ENCODE measurements at places on chromosomes 7 and 10. TPM values are rescaled to one million over a fixed set of nuclear protein-coding genes. Genes with fewer than 3 reads are reported as not detected.

DNA sequence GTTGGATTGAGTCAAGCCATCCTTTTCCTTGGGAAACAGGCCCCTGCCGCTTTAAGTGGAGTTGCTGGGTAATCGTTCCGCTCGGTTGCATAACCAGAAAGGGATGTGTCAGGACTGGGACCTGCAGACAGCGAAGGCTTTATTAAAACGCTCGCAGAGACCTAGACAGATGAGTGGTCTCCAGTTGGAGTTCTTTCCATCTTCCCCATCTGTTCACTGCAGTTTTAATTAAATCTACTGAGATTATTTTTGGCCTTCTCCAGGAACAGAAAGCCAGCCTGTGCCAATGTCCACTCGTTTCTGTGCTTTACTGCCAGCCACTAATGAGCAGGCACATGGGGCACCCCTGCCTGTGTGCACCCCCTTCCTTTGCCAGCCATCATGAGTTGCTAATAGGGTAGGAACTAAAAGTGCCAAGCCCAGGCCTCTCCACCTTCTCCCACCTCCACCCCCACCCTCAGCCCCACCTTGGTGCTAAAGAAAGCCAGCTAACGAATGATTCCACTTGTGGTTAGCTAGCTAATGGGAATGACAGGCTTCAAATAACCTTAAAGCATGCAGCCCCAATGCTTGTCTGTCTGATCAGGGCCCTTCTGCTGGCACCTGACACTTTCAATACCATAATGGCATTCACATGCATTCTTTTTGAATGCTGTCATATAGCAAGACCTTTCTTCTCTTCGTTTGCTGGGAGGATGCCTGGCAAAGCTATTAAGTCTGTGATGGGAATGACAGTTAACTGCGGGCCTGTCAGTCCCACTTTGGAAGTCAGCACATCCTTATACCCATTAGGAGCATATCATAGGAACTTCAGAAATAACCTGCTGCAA, 556.8 kb upstream of the GALNT17 start:
- H3K4me1 ChIP-seq: no peaks in the 10 kb centered on the region
- H3K4me3 ChIP-seq: no peak overlapping the region
- H3K27me3 ChIP-seq: no peaks in the 10 kb centered on the region
- no peaks in the 10 kb centered on the region for H3K36me3 ChIP-seq
- no peak for DNase-seq

DNA sequence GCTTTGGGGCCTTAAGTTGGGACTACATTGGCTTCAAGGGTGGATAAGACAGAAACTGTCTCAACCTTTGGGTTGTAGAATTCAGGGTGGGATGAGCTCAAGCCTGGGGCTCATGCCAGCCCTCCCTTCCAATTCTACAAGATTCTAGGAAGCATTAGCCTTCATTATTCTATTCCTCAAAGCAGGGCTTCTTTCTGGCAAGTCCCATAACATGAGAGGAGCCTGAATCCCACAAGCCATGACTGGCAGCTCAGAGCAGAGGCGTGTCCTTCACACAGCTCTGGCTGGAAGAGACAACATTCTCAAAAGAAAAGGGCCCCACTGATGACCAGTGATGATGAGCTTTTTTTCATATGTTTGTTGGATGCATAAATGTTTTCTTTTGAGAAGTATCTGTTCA, 187.6 kb downstream of the PLXNA4 start:
- H3K36me3 ChIP-seq: no peaks in the 10 kb centered on the region
- H3K27me3 ChIP-seq: no peaks in the 10 kb centered on the region
- DNase-seq: no peak
- H3K27ac ChIP-seq: no peak overlapping the region
- H3K4me1 ChIP-seq: no peaks in the 10 kb centered on the region

DNA sequence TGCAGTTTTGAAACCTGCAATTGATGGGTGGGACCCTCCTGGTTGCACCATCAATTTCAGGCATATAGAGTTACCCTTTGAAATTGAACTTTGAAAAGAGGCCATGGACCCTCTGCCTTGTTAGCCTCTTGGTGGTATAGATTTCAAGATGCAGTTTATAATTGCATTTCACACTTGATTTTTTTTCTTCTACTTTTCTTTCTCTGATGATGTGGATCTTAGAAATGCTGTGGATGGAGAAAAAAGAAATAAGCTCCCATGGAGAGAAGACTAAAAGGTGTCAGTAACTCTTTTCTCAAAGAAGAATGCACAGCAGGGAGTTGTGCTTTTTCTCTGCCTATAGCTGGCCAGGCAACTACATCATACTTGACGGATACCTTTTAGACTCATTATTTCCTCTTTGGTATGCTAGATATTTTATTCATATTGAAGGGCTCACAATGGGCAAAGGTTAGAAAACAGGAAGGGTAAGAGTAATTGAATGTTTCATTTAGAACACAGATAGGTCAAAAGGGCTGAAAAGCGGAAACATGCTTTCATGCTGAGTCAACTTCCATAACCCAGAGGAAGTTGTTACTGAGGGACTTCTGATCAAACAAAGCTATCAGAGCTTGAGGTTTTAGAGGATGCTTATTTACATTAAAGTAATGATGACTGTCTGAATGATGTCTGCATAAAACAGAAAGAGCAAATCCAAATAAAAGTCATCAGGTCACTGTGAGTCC, 773.2 kb upstream of the LRRN3 start:
- H3K4me1 ChIP-seq: no peaks in the 10 kb centered on the region
- H3K27ac ChIP-seq: no peak overlapping the region
- no peaks in the 10 kb centered on the region for H3K36me3 ChIP-seq
- no peak for DNase-seq
- no peak overlapping the region for H3K4me3 ChIP-seq

- no peaks in the 10 kb centered on the region for H3K4me1 ChIP-seq
- no peak overlapping the region for H3K4me3 ChIP-seq
- no peak overlapping the region for H3K27ac ChIP-seq
Measured at GRCh38 chr10:63593576-63593975, 72.4 kb downstream of the REEP3 start.

DNA sequence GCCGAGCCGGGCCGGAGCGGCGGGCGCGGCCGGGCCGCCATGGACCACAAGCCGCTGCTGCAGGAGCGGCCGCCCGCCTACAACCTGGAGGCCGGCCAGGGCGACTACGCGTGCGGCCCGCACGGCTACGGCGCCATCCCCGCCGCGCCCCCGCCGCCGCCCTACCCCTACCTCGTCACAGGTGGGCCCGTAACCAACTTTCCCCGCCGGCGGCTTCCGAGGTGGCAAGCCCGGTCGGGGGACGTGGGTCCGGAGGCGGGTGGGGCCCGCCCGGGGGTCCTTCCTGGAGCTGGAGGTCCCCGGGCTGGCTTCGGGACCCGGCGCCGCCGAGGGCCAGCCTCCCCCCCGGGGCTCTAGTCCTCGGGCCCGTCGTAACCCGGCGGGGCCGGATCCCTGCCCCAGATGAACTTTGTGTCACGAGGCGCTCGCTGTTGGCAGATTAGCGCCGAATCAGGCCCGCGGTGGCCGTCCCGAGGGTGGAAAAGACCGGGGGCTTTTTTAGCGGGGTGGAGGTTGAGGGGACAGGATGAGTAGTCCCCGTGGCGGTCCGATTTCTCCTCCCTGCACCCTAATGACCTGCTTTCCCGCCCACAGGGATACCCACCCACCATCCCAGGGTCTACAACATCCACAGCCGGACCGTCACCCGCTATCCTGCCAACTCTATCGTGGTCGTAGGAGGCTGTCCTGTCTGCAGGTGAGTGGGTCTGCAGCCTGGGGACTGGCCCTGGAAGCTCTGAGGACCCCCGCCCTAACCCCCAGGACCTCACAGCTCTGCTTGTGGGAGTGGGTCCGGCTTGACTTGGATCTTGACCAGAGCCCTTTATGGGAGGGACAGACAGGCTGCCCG, 496 bp downstream of the BRI3 start:
- no peaks in the 10 kb centered on the region for H3K36me3 ChIP-seq
- DNase-seq: no peak
- no peaks in the 10 kb centered on the region for H3K4me1 ChIP-seq
- peak overlapping the region; percentile 99 for H3K27ac ChIP-seq
- no peaks in the 10 kb centered on the region for H3K27me3 ChIP-seq
- H3K4me3 ChIP-seq: peak overlapping the region; percentile 90

- H3K27ac ChIP-seq: no peak overlapping the region
- H3K4me3 ChIP-seq: no peak overlapping the region
- DNase-seq: no peak
- no peaks in the 10 kb centered on the region for H3K27me3 ChIP-seq
- H3K36me3 ChIP-seq: no peaks in the 10 kb centered on the region
Measured at GRCh38 chr10:71909399-71910083, 54.7 kb upstream of the CHST3 start.

DNA sequence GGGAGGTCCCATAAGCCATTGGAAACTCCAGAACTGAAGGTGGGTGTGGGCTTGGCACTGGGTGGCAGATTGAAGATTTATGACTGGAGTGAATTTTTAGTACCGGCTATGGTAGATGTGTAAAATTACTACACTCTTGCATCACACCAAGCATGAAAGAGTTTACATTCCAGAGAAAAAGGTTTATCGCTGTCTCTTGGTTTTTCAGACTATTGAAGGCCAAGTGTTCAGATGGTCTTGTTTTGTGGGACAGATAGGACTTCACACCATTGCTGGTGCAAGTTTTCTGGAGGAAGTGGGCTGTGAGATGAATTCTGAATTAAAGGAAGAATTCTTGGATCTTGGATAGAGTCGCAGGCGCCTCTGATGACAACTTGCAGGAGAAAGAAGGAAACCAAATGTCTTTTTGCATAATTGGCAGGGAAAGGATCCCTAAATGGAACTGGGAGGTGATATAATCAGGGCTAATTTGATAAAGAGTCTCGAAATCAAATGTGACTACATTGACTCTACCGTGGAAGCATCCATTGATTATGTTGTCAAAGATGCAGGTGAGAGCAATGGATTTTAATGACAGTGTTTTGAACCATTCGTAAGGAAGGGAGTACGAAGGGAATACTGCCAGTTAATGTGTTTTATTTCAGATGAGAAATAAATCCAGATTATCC, 14.2 kb upstream of the NMT2 start:
- no peaks in the 10 kb centered on the region for H3K4me1 ChIP-seq
- H3K4me3 ChIP-seq: no peak overlapping the region
- no peaks in the 10 kb centered on the region for H3K27me3 ChIP-seq
- H3K27ac ChIP-seq: no peak overlapping the region

GRCh38 chr7:47040795-47041347, 541.0 kb downstream of the TNS3 start:
- no peaks in the 10 kb centered on the region for H3K36me3 ChIP-seq
- H3K4me3 ChIP-seq: no peak overlapping the region
- DNase-seq: no peak
- peak overlapping the region; percentile 50 for H3K27ac ChIP-seq
- no peaks in the 10 kb centered on the region for H3K4me1 ChIP-seq
- no peaks in the 10 kb centered on the region for H3K27me3 ChIP-seq

DNA sequence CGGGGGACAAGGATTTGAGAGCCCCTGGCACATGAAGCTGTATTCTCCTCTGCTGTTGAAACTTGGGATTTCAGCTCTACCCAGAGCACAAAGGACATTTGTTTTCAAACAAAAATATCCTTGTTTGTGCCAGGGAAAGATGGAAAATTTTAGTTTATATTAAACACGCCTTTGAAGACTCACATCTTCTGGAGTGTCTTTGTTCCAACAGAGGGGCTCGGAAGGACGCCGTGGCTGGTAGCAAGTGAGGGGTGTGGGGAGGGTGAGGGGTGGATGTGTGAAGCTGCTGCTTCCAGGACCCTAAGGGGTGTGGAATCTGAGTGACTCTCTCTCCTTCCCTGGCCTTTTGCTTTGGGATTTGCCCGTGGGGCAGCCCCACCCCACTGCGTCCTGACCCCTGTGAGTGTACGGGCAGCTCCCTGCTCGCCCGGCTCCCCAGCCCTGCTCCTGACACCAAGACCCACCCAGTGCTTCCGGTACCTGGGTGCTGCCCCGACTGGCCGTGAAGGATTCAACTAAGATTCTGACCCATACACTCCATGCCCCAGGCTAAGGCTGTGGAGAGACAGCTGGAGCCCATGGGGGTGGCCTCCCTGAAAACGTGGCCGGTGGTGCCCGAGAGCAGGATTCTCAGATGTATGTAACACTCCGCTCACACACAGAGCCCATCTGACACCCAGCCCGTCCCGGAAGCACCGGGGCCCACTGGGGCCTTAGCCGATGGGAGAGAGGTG, 59.6 kb downstream of the ZRANB1 start:
- H3K27me3 ChIP-seq: no peaks in the 10 kb centered on the region
- peaks cover 53% of the 10 kb centered on the region for H3K4me1 ChIP-seq
- no peak overlapping the region for H3K4me3 ChIP-seq
- DNase-seq: peak; percentile 59
- H3K36me3 ChIP-seq: peaks cover 44% of the 10 kb centered on the region
- H3K27ac ChIP-seq: peak overlapping the region; percentile 71

- H3K4me3 ChIP-seq: no peak overlapping the region
- no peaks in the 10 kb centered on the region for H3K27me3 ChIP-seq
- DNase-seq: peak; percentile 58
- H3K4me1 ChIP-seq: peaks cover 26% of the 10 kb centered on the region
- no peaks in the 10 kb centered on the region for H3K36me3 ChIP-seq
Measured at GRCh38 chr7:51121931-51122425, 194.6 kb downstream of the COBL start.

GRCh38 chr7:101428093-101428866, 65.6 kb downstream of the COL26A1 start:
- no peaks in the 10 kb centered on the region for H3K4me1 ChIP-seq

GRCh38 chr7:134632937-134633540, 13.6 kb upstream of the BPGM start:
- H3K4me3 ChIP-seq: no peak overlapping the region
- no peaks in the 10 kb centered on the region for H3K4me1 ChIP-seq
- no peak overlapping the region for H3K27ac ChIP-seq
- no peak for DNase-seq

- peak within 1 kb of the TSS; percentile 63 for H3K4me3 ChIP-seq
- H3K27me3 ChIP-seq: no peaks in the 10 kb centered on the region
- H3K36me3 ChIP-seq: no peaks in the 10 kb centered on the region
- H3K4me1 ChIP-seq: no peaks in the 10 kb centered on the region
- no peak for DNase-seq
- peak within 1 kb of the TSS; percentile 97 for H3K27ac ChIP-seq
Measured at GRCh38 chr10:11742009-11742778, at the start of gene ECHDC3. Gene ECHDC3, plus strand, starts transcription at chr10:11742382. Its CDS starts 195 bp downstream, at chr10:11742577.

- DNase-seq: no peak
- no peak overlapping the region for H3K4me3 ChIP-seq
- H3K27me3 ChIP-seq: no peaks in the 10 kb centered on the region
Measured at GRCh38 chr10:119325131-119325530, 117.8 kb downstream of the GRK5 start.

GRCh38 chr10:97571622-97572021, 957 bp upstream of the ANKRD2 start:
- no peak overlapping the region for H3K4me3 ChIP-seq
- H3K4me1 ChIP-seq: peaks cover 33% of the 10 kb centered on the region
- no peaks in the 10 kb centered on the region for H3K27me3 ChIP-seq
- no peak for DNase-seq
- H3K36me3 ChIP-seq: peaks cover 33% of the 10 kb centered on the region

- H3K36me3 ChIP-seq: no peaks in the 10 kb centered on the region
- H3K27me3 ChIP-seq: no peaks in the 10 kb centered on the region
- no peak overlapping the region for H3K4me3 ChIP-seq
- no peak overlapping the region for H3K27ac ChIP-seq
- no peaks in the 10 kb centered on the region for H3K4me1 ChIP-seq
Measured at GRCh38 chr10:71337219-71337701, 18.2 kb downstream of the SLC29A3 start.

GRCh38 chr10:103781329-103782061, 73.9 kb downstream of the SH3PXD2A start:
- no peak overlapping the region for H3K4me3 ChIP-seq
- H3K27ac ChIP-seq: no peak overlapping the region
- no peak for DNase-seq
- H3K36me3 ChIP-seq: no peaks in the 10 kb centered on the region

TMEM236 gene
- 0.41 TPM for total RNA-seq

OPALIN gene
- total RNA-seq: not detected

RAMP3 gene
- total RNA-seq: 77.2 TPM

LRRC18 gene
- not detected for total RNA-seq

NPSR1 gene
- not detected for total RNA-seq

CYP26C1 gene
- not detected for total RNA-seq

SLC26A3 gene
- not detected for total RNA-seq

LIPM gene
- 0.83 TPM for total RNA-seq

ZNF804B gene
- 0.20 TPM for total RNA-seq

CRYGN gene
- total RNA-seq: 0.90 TPM

SLC29A4 gene
- total RNA-seq: 3.7 TPM

SLC39A12 gene
- not detected for total RNA-seq

Data from right atrium auricular region (tissue), 2 donors.